ENCODE measurements at places on chromosomes 4 and X. TPM values are rescaled to one million over a fixed set of nuclear protein-coding genes. Genes with fewer than 3 reads are reported as not detected.

The AMER1 gene
- total RNA-seq = 2.2 TPM

The UGT2A2 gene
- not detected for total RNA-seq

The DCX gene
- not detected for total RNA-seq

The XIAP gene
- total RNA-seq = 24.0 TPM

The ATP2B3 gene
- total RNA-seq = not detected

The CACNA1F gene
- total RNA-seq = 0.62 TPM

GRCh38 chr4:30721185-30722091 is 1.3 kb downstream of the PCDH7 start:
- no peak overlapping the region for H3K27ac ChIP-seq
- H3K4me1 ChIP-seq = peaks cover 39% of the 10 kb centered on the region
- no peak for DNase-seq
- H3K27me3 ChIP-seq = peaks cover 61% of the 10 kb centered on the region
- peaks cover 3% of the 10 kb centered on the region for H3K36me3 ChIP-seq

GRCh38 chr4:123922847-123923246 is 526.3 kb downstream of the SPRY1 start:
- no peaks in the 10 kb centered on the region for H3K4me1 ChIP-seq
- H3K27me3 ChIP-seq = peaks cover 3% of the 10 kb centered on the region
- H3K27ac ChIP-seq = no peak overlapping the region
- no peak for DNase-seq
- H3K36me3 ChIP-seq = no peaks in the 10 kb centered on the region

- H3K27me3 ChIP-seq = no peaks in the 10 kb centered on the region
- DNase-seq = no peak
- no peak overlapping the region for H3K27ac ChIP-seq
- H3K4me1 ChIP-seq = peaks cover 17% of the 10 kb centered on the region
- no peak overlapping the region for H3K4me3 ChIP-seq
- H3K36me3 ChIP-seq = no peaks in the 10 kb centered on the region
Measured at GRCh38 chrX:39214387-39215126, 413.3 kb downstream of the MID1IP1 start.

GRCh38 chr4:105107095-105107856 is 39.4 kb upstream of the TET2 start:
- H3K27me3 ChIP-seq = peaks cover 23% of the 10 kb centered on the region
- H3K36me3 ChIP-seq = no peaks in the 10 kb centered on the region
- no peak overlapping the region for H3K4me3 ChIP-seq
- no peak overlapping the region for H3K27ac ChIP-seq

GRCh38 chrX:40087425-40088298 is 10.1 kb downstream of the BCOR start:
- no peak overlapping the region for H3K27ac ChIP-seq
- H3K27me3 ChIP-seq = no peaks in the 10 kb centered on the region
- no peak overlapping the region for H3K4me3 ChIP-seq
- DNase-seq = no peak
- peaks cover 3% of the 10 kb centered on the region for H3K36me3 ChIP-seq
- peaks cover 51% of the 10 kb centered on the region for H3K4me1 ChIP-seq
